ENCODE measurements at places on chromosomes 6 and 20. TPM values are rescaled to one million over a fixed set of nuclear protein-coding genes. Genes with fewer than 3 reads are reported as not detected.

The IP6K3 gene
- polyA plus RNA-seq, result 40.1 TPM

The SLC17A3 gene
- polyA plus RNA-seq, result not detected

The PM20D2 gene
- polyA plus RNA-seq, result 64.4 TPM

The TMEM217 gene
- polyA plus RNA-seq, result 2.2 TPM

The RNF217 gene
- 32.6 TPM for polyA plus RNA-seq

The RAB32 gene
- polyA plus RNA-seq, result 12.4 TPM

The MARCKS gene
- 210 TPM for polyA plus RNA-seq

The LTV1 gene
- 48.2 TPM for polyA plus RNA-seq

The MAP3K5 gene
- polyA plus RNA-seq, result 2.2 TPM

The PLN gene
- not detected for polyA plus RNA-seq

The AVP gene
- polyA plus RNA-seq, result not detected

The ADNP gene
- polyA plus RNA-seq, result 65.0 TPM

The GHRH gene
- not detected for polyA plus RNA-seq

The CST4 gene
- polyA plus RNA-seq, result not detected

The HLA-G gene
- 5.0 TPM for polyA plus RNA-seq

The TMEM244 gene
- polyA plus RNA-seq, result not detected

The FAM184A gene
- polyA plus RNA-seq, result 13.1 TPM

The DCBLD1 gene
- 6.7 TPM for polyA plus RNA-seq

The FAM162B gene
- 6.7 TPM for polyA plus RNA-seq

DNA sequence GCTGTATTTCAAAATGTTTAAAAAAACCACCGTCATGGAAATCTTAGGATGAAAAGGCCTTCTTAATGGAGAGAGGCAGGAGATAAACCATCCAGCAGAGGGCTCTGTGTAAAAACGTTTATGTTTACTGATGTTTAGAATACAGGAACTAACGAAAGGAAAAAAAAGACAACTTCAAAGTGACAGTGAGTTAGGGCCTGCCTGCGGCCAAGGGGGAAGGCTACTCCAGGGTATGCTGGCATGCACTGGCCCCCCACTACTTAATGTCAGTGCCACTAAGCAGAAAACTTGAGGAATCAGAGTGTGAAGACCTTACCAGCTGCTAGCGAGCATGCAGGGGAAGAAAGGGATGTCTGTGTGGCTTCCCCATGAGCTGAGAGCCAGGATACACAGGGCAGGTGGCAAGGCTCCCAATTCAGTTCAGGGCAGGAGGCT, 47.7 kb downstream of the AKAP7 start:
- peak; percentile 54 for DNase-seq

DNA sequence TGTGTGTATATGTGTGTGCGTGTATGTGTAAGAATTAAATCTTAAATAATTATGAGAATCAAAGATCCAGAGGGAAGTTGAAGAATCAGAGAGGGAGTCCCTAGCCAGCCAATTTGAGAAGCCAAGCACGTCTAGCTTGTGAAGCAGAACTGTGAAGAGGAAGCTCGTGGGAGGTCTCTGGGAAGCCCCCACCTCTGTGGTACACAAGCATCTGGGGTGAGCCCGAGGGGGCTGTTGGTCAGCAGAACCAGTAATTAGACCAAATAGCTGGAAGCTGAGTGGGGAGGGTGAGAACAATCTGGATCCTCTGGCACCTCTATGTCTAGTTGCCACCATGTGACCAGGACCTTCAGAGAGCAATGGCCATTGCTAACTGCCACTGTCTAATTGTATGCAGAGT, 310.0 kb upstream of the PRND start:
- DNase-seq, result no peak

- no peak for DNase-seq
These were observed 16.7 kb upstream of the VNN1 start for GRCh38 chr6:132730560-132730959.

- DNase-seq, result peak; percentile 14
These were observed 217.7 kb upstream of the RIN2 start for GRCh38 chr20:19540392-19540791.

GRCh38 chr20:45857882-45858216, 435 bp downstream of the ZSWIM3 start:
- no peak for DNase-seq

- no peak for DNase-seq
These were observed 61.0 kb downstream of the DZANK1 start for GRCh38 chr20:18405826-18406225.

DNA sequence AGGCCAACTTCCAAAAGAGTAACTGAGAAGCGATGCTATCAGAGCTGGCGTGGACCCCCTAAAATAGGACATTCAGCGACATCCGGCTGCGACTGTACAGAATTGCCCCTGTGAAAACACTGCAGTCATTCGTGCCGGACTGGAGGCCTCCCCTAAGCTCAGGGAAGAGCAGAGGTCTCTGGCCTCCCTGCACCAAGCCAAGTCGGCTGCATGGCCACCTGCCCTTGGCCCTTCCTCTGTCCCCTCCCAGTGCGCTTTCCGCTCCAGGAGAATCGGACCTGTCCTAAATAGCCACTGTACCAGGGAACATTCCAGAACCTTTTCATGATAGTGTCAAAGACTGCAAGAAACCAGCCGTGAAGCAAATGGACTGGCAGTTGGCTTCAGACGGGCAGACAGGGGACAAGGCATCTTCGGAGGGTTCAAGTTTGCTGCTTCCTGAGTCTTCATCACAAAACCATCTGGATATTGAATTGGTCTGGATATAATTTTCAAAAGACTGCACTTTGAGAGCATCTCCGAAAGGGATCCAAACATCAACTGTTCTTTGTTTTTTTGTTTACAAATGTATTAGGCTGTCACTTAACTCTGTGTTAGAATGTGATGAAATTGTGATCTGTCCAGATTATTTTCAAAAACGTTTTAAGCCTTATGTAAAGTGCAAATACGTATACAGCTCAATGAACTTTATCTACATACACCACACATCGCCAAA, 16.5 kb downstream of the SLC2A4RG start:
- DNase-seq, result no peak

- DNase-seq, result no peak
These were observed 17.4 kb downstream of the SLCO4A1 start for GRCh38 chr20:62659488-62660239.

- no peak for DNase-seq
These were observed 24.9 kb upstream of the VEGFA start for GRCh38 chr6:43744931-43745727.

GRCh38 chr20:45467172-45467571, 2.4 kb upstream of the WFDC2 start:
- no peak for DNase-seq

GRCh38 chr6:1868561-1869261, 259.0 kb downstream of the FOXC1 start:
- no peak for DNase-seq

DNA sequence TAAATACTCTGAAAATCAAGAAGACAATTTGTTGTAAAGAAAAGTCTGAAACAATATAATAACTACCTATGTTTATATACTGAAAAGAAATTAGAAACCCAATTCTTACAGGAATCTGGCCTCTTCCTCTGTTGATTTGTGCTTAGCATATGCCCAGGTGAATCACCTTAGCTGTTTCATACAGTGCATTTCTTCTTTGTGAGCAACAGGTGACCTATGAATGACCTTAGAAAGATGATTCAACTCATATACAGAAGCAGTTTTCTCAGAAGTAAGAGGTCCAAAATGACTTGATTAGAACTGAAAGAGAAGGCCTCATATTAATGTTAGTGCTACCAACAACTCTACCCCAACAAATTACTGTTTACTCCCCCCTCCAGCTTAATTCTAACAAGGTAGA, 419.5 kb upstream of the ID4 start:
- no peak for DNase-seq

DNA sequence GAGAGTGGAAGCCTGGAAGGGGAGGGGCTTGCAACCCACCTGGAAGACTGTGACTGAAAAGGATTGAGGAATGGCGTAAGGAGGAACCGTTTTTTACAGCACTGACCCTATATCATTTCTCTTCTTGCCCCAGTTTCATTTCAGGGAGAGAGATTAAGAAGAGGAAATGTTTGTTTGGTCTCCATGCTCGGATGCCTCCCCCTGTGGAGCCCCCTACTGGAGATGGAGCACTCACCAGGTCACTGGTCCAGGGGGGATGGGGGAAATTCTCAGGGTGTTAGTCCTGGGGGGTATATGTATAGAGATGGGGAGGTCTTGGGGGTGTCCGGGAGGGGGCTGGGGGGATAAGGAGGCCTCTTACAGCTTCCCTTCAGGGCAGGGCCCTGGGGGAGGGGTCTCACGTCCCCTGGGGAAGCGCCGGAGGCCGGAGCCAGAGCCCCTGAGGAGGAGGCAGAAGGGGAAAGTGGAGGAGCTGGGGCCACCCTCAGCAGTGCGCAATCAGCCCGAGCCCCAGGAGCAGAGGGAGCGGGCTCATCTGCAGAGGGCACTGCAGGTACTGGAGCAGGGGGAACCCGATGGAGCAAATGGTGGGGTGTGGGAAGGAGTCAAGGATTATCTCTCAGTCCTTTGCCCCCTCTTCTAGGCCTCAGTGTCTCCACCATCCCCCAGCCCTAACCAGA, 3.2 kb downstream of the CUTA start:
- DNase-seq, result no peak

GRCh38 chr6:161227004-161227960, 46.6 kb downstream of the AGPAT4 start:
- DNase-seq, result no peak

DNA sequence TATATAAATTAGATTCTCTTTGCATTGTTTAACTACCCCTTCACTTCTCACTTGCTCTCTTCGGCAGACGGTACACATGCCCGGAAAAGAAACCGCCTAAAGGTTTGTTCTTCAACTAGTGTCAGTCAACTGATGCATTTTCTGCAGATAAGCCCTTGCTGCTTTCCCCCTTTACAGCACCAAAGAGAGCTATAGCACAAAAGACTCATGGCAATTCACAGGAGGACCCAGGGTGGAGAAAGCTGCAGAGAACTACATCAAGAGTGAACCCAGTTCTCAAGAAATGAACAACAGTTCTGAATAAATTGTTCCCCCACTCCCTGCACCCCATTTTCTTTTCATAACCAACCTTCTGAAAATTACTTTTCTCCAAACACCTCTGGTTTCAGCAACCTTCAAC, 8.9 kb downstream of the CD164 start:
- DNase-seq, result no peak

GRCh38 chr6:56292505-56293181, 45.3 kb upstream of the COL21A1 start:
- peak; percentile 78 for DNase-seq

DNA sequence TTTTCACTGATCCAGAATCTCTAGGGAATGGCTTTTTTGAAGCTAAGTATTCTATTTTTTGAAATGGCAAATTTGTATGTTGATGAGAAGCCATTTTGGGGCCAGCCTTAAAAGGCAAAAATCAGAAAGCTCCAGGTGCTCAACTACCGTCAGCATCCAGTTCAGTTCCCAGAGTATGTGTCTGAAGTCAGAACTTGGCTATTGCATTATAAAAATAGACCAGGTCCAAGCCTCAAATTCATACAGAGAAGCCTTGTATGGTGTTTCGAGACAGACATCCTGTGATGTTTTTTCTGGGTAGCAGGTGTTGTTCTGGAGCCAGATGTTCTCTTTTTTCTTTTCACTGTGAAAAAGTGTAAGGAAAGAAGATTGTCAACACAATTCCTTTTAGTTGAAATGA, 68.2 kb downstream of the CCN2 start:
- DNase-seq, result no peak

- no peak for DNase-seq
These were observed 84.5 kb downstream of the SLC16A10 start for GRCh38 chr6:111171577-111172400.

DNA sequence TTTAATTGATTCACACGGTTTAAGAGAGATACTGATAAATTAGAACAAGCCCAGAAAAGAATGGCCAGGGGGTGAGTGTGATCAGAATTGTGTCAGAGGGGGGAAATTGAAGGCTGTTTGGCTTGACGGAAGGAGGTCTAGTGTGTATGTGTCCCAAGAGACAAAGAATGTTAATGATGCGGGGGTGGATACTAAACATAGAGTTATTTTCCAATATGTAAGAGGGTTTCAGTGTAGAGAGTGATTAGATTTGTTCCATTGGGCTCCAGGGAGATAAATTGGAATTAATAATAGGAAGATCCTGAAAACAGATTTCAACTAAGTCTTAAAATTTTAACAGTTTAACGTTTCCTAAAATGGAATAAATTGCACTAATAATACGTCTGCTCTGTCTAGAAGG, 38.1 kb upstream of the UTRN start:
- DNase-seq, result peak; percentile 61

DNA sequence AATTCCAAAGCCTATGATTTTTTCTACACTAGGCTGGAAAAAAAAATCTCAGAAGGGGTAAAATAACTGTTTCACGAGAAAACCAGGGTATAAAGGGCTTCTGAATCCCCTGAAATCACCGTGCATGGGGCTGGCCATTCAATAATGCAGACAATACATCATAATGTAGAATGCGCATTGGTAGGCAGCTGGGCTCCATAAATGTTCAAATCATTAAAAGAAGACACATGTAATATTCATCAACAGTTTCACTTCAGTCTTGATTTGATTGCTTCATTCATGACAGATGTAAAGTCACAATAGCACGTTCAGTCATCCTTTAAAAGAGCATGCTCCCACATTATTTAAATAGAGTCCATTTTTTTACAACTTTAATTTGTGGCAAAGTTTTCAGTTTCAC, 20.5 kb downstream of the PTCHD4 start:
- no peak for DNase-seq

GRCh38 chr6:79421001-79421411, 116.2 kb downstream of the LCA5 start:
- no peak for DNase-seq

DNA sequence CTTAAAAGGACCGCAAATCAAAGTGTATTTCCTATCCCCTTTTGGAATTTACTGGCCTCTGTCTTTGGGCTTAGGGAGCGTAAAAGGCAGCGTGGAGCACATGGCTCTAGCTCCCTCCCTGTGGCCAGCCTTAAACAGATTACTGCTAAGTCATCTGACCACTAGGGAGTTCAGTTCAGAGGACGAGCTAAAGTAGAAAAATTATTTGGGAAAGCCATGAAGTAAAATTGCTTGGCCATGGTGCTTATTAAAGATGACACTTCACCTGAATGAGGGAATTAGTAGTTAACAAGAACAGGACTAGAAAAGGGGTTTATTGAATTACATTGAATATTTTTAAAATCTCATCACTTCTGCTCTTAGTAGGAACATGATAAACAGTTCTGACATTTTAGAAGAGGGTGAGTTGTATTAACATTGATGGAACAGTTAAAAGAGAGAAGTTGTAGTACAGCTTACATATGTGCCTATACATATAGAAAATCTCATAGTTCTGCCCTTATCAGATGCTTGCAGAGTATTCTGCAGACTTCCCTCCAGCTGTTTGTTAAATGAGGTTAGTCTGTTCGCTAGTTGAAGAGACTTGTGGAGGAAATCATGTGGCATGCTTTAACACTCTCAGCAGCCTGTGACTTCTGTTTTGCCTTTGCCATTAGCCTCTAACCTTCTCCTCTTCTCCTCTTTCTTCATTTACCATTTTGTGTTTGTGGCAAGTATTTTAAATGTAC, 31.2 kb upstream of the MAPK13 start:
- no peak for DNase-seq

- no peak for DNase-seq
These were observed 566.3 kb downstream of the DHX35 start for GRCh38 chr20:39528436-39528835.

- DNase-seq, result peak; percentile 78
These were observed 29.5 kb downstream of the SNX5 start for GRCh38 chr20:17938871-17939619.

- DNase-seq, result no peak
These were observed 152.5 kb downstream of the MTHFD1L start for GRCh38 chr6:151018046-151018445.
